Iris pigment epithelial cell (primary cell): ENCODE measurements at places on chromosomes 5 and 9.
A peak's percentile ranks its signal among the peaks of the same experiment; 100 is the strongest.

DNA sequence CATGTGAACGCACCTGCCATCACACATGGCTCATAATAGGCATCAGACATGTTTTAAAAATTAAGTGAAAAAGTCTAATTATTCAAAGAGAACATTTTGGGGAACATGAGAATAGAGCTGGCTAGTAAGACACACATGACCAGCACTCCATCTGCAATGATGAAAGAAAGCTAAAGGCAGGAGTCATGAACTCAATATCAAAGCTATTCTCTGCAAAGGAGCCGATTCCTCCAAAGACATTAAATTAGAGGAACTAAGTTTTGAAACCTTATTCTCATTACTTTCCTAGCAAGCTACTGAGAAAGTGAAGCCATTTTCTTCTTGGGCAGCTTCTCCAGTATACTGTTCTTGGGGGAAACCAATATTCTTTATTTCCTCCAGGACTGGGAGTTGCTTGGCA is 172.0 kb downstream of the CRB2 start:
- DNase-seq = no peak

DNA sequence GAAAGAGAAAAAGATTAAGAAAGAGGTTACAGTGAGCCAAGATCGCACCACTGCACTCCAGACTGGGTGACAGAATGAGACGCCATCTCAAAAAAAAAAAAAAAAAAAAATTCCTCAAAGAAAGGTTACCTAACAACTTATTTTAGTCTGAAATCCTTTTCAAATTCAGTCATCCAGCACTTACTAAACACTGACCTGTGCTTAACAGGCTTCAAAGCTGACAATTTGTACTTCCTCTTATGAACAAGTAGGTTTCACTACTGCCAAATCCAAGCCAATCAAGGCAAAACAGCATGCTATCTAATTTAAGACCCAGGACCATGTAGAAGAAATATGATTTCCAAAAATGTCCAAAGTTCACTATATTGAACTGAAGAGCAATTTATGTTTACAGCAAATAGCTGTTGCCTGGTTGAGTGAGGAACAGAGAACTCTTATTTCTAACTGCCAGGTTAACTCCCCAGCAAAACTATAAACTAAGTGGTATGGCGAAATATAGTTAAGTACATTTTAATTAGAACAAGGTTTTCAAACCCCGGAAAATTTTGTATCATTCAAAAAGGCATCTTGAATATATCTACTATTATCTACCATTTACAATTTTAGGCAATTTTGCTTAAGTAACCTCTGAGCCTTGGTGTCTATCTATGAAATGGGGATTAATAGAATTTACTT is 13.4 kb downstream of the PWWP2A start:
- DNase-seq = peak; percentile 37

DNA sequence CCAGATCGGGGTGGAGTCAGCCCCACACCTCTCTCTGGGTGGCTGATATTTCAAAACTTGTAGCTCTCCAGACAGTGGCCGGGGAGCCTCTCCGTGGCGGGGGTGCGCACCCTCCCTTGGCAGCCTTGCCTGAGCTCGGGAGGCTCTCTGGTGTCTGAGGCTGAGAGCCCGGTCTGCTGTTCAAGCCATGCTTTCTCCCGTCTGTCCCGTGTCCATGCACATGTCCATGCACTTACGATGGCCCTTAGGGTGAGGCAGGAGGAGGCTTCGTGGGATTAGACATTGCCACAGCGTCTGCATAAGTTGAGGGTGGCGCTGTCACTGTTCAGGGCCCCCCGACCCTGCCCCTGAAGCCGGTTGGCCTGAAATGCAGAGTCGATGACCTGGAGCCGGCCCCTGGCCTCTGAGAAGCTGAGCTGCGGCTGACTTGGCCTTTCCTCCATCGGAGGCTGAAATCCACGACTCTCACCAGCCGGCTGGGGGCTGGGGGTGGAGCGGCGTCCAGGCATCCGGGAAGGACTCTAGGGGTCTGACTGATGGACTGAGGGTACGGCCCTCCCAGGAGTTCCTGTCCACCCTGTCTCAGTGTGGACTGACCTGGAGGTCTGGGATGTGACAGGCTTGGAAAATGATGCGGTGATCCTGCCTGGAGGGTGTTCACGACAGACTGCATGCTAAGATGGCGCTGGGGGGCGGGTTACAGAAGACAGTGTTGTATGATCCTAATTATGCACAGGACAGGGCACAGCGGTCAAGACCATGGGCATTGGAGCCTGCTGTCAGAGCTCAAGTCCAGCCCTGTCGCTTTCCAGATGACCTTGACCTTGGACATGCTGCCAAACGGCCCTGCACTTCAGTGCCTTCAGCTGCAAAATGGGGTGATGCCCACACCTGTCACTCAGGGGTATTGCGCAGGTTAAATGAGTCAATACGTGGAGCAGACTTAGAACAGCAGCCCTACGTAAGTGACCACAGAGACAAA is 18.3 kb upstream of the SLC2A6 start:
- no peak for DNase-seq

- no peak for DNase-seq
These were observed 108.3 kb downstream of the WNK2 start for GRCh38 chr9:93292288-93292615.

GRCh38 chr9:69472101-69472620 is 147.1 kb downstream of the ENTREP1 start:
- DNase-seq = no peak
